ENCODE measurements at places on chromosomes 5 and 9. TPM values are rescaled to one million over a fixed set of nuclear protein-coding genes. Genes with fewer than 3 reads are reported as not detected.

Gene SLC22A4
- 6.2 TPM for polyA plus RNA-seq

Gene ORM1
- not detected for polyA plus RNA-seq

Gene CTXN3
- not detected for polyA plus RNA-seq

Gene C9orf153
- polyA plus RNA-seq = not detected

Gene NPR3
- 21.8 TPM for polyA plus RNA-seq

Gene ACOT12
- polyA plus RNA-seq = 0.43 TPM

Gene TAL2
- polyA plus RNA-seq = 1.8 TPM

Gene PAEP
- polyA plus RNA-seq = not detected

Gene C6
- 2.9 TPM for polyA plus RNA-seq

Gene PDE8B
- 8.1 TPM for polyA plus RNA-seq

Gene DAPK1
- 78.2 TPM for polyA plus RNA-seq

Gene FSD1L
- polyA plus RNA-seq = 8.4 TPM

Gene CDO1
- 28.6 TPM for polyA plus RNA-seq

Gene TMEM215
- polyA plus RNA-seq = 0.39 TPM

Gene ANKRD31
- 0.67 TPM for polyA plus RNA-seq

Gene GDF9
- 1.9 TPM for polyA plus RNA-seq

Gene SPATA31D4
- polyA plus RNA-seq = not detected

Gene GRAMD2B
- polyA plus RNA-seq = 27.9 TPM

Gene PPP2R2B
- polyA plus RNA-seq = 15.4 TPM

Gene LCN15
- not detected for polyA plus RNA-seq

Gene ADAMTS19
- 5.8 TPM for polyA plus RNA-seq

Gene BTNL3
- 0.12 TPM for polyA plus RNA-seq

Gene BARHL1
- polyA plus RNA-seq = not detected
